ENCODE measurements at places on chromosomes 2 and 18.

- no peak for DNase-seq
Measured at GRCh38 chr2:148013876-148014275, 6.7 kb downstream of the ORC4 start.

- no peak for DNase-seq
Measured at GRCh38 chr2:233676046-233676445, 4.3 kb downstream of the UGT1A9 start.

GRCh38 chr2:162678551-162678950 is 160.0 kb downstream of the KCNH7 start:
- no peak for DNase-seq

DNA sequence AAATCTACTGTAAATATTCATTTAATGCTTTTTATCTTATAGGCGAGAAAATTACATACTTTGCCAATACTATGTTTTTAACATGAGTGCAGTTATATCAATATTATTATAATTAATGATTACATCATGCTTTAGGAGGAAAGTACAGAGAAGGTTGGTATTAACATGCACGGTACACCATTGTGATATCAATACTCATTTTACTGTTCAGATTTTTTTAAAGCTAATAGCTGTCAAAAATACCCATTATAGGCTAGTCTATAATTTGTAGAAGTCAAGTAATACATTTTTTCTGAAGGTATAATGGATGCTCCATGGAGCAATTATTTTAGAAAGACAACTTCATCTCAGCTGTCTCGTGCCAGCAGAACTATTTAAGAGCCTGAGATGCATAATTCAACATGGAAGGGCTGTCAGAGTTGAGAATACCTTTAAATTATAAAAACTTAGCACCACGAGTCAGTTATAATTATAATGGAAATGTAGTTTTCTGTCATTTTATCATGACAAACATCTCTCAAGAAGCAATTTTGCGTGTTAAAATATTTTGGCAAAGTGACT is 1641.7 kb upstream of the ACVR2A start:
- DNase-seq = no peak

DNA sequence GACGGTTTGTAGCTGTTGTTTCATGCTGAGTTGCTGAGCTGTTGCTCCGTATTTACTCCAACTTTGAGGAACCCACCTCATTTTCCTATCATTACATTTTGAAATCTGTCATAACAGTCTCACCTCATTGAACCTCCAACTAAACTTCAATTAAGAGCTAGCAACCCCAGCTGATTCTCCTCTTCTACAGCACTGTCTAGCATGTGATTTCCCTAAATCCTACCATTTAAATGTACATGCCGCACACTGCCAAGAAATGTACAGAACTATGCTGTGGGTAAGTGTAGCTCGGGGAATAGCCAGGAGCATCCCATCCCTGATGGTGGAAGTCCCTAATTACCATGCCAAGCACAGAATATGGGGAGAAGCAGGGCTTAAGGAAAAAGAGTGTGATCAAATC is 299.9 kb downstream of the AFF3 start:
- no peak for DNase-seq

- no peak for DNase-seq
Measured at GRCh38 chr2:7847321-7847720, 834.5 kb upstream of the ID2 start.

DNA sequence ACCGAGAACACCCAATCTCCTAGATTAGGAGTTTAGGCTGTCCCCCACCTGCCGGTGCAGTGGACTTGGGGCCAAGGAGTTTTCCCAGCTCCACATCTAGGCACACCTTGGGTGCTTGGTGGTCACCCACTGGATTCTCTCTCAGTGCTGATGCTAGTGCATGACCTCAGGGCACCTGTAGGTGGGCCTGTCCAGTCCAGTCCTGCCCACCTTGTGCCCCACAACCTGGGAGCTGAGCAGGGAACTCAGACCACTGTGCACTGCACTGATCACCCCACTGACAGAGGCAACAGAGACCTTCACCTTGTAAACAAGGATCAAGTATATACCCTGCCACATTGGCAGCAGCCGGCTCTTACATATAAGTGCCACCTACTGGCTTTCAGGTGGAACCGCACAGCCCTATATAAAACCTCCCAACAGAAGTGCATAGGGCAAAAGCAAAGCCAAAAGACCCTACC is 12.7 kb upstream of the CDH19 start:
- DNase-seq = no peak

DNA sequence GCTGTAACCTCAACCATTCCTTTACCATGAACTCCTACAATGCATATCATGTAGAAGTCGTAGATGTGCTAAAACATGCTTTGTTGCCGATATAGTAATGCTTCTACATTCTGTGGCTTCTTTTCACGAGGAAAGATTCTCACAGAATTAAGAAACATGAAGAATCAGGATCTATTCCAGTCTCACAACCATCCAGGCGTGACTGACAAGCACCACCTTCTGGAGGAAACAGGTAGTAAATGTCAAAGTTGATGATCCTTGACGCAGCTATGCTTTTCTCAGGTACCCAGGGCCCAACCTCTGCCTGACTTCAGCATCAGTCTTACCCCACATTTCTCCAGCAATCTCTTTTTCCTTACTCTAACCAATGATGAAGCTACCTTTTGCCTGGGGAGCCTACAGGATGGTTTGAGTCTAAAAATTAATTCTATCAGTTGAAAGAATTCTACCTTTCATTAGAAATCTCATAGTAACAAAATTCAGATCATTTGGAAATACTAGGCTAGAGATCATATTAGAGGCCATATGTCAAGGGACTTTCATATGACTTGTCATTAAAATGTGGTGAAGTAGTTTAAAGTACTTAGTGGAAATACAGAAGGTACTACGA is 123.3 kb upstream of the RND3 start:
- peak; percentile 25 for DNase-seq

GRCh38 chr2:238897911-238898311 is 50.0 kb downstream of the TWIST2 start:
- DNase-seq = no peak

- no peak for DNase-seq
Measured at GRCh38 chr2:68825866-68826265, 45.3 kb downstream of the BMP10 start.

GRCh38 chr18:74163019-74163660 is 14.8 kb downstream of the TIMM21 start:
- DNase-seq = no peak

DNA sequence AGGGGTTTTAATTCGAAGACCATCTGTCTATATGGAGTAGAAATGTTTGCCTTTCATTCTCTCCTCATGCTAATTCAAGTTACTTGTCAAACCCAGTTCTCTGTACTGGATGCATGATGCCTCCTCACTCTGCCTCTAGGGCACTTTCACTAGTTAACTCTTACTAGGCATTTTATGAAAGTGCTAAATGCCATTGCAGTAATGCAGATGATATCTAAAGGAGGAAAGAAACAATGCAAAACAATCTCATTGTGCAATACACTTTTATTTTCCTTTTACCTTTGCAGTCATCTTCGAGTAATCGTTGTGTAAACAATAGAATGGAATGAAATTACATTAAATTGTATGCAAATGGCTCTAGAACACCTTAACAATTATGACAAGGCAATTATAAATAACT is 293.6 kb downstream of the STK39 start:
- no peak for DNase-seq

DNA sequence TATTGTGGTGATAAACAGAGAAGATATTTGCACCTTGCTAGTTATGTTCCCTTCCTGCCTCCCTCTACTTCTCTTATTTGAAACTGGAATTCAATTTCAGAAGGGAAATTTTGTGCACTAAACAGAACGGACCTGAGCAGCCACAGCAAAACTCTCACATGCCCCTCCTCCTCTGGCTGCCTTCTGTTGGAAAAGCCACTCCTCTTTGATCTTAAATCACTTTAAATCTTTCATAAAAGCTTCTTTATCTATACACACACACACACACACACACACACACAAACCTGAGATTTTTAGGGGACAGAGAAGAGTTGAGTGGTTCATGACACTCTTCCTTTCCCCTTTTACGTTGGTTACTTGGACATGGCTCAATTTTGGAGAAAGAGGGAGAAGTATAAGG is 5.6 kb downstream of the TBR1 start:
- no peak for DNase-seq

- DNase-seq = no peak
Measured at GRCh38 chr2:186603286-186603685, 13.4 kb downstream of the ITGAV start.

DNA sequence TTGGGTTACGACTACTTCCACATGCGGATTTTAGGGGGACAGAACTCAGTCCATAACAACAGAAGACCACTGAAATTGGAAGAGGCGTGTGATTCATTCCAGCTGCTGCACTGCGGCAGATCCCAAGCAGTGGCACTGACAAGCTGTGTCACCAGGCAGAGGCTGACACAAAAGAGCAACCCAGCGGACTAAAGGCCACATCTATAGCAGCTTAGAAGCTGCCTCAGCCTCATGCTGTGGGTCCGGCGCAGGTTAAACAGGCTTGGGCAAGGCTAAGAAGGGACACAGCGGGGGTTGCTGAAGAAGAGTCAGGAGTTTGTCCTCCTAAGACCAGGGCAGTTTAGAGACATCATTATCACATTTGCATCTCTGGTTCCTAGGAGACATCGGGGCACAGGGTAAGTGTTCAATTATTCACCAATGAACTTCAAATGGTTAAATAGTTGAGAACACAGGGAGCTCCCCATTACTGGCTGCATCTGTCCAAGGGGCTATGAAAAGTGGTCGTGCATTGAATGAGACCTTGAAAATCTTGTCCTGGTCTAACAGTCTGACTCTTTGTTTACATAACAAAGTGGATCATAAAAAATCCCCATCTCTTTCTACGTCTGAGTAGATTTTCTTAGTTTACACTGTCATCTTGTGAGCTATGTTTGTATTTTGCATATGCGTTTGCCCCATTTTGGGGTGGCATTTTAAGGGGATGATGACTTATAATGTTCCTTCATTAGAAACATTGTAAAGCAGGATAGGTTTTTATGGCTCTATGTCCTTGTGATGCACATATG is 162.3 kb upstream of the TRIB2 start:
- DNase-seq = no peak

- DNase-seq = no peak
Measured at GRCh38 chr2:199848389-199849130, 2.4 kb downstream of the FTCDNL1 start.

DNA sequence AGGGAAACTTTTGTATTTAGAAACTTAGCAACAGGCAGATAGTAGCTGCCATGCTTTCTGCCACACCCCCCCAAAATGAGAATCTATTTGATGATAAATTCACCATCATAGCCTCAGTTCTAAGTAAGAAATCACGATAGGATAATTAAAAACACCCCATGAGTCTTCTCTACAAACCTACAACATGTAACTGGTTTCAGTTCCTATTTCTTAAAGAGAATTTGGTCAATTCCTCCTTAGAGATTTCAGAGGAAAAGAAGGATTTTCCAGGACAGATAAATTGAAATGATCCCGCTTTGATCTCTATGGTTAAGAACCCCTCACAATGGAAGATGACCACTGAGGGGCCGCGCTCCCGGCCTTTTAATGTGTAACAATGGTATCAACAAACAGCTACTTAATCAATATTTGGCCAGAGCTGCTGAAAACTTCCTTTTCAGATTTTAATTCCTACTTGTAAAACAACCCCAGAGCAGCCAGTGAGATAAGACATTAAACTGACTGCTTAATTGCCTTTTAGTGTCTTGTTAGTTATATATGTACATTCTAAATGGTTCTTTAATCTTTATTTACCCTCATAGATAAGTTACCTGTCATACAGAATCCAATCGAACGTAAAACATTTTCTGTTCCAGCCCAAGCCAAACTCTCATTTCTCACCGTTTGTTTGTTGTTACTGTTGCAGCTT is 10.1 kb downstream of the PAX3 start:
- no peak for DNase-seq

- DNase-seq = no peak
Measured at GRCh38 chr2:60095903-60096302, 457.6 kb downstream of the BCL11A start.

DNA sequence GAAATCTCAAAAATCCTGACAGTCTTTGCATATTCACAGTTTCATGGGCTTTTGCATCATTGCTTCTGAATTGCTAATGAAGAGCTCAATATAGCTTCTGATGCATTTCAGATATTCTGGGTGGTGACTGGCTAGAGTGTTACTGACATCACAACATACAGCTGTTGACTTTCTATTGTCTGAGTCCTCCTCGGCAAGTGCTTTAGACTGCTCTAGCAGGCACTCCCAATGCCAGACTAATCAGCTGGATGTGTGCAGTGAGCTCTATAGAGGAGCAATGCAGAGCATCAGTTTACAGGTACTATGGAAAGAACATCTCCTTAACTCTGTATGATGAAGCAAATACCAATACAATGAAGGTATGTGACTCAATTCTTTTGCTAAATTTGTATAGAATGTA is 54.9 kb downstream of the R3HDM1 start:
- no peak for DNase-seq

GRCh38 chr2:20524412-20525040 is 77.7 kb downstream of the RHOB start:
- DNase-seq = no peak

DNA sequence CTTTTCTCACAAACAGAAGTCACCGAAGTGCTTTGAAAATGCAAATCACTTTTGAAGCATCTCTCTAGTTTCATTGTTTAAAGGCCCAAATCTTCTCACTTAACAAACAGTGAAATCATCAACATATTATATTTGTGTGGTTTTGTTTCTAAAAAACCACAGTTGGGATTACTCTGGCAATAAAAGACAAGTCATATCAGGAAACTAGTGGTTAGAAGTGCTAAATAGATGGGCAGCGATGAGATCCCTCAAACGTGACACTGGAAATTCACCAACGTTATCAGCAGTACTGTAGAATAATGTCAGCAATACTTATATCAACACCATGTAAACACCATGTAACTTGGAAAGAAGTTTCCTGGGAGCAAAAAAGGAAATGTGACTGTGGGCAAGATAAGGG is 893.5 kb downstream of the SUCLG1 start:
- DNase-seq = no peak

DNA sequence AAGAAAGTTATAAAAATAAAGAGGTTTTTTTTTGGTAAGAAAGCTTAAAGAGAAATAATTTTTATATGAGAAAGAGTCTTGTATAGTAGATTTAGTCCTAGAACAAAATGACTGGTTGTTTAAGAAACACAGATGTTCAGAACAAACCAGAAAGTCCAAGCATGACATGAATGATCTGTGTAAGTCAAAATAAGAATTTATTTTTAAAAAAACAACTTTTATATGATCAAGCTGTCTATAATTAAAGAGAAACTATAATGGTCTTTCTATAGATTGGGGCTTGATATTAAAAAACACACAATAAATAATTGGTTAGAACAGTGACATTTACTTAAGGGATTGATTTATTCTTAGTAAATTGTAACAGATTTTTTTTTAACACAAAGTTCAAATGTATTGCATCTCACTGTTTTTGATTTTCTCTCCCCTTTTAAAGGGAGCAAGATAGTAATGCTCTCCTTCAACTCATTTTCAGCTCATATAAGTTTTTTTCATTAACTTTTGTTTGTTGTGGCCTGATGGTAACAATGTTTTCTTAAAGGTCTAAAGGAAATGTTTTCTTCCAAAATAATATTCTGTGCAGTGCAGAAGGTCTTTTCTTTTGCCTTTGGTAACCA is 1256.8 kb downstream of the LRP1B start:
- no peak for DNase-seq

DNA sequence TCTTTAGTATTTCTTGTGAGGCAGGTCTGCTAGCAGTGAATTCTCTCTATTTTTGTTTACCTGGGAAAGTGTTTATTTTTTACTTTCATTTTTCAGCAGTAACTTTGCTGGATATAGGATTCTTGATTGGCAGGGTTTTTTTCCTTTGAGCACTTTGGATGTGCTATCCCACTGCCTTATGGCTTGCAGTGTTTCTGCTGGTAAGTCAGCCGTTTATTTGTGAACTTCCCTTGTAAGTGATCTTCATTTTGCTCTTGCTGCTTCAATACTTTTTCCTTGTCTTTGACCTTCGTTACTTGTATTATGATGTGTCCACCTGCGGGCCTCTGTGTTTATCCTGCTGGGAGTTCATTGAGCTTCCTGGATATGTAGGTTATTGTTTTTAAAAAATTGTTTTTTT is 54.7 kb downstream of the SLC66A2 start:
- no peak for DNase-seq

Measured in iPS DF 19.7 (cell line).